Activated CD8-positive, alpha-beta memory T cell treated with anti-CD3 and anti-CD28 coated beads for 48 hours (primary cell): ENCODE measurements at places on chromosomes 4 and X.

GRCh38 chrX:127390316-127390715 is 570.8 kb downstream of the PRR32 start:
- DNase-seq = no peak

- DNase-seq = no peak
Measured at GRCh38 chr4:45554423-45554822, 569.4 kb downstream of the GABRG1 start.

- DNase-seq = no peak
Measured at GRCh38 chrX:3468031-3468430, 121.6 kb upstream of the MXRA5 start.

- no peak for DNase-seq
Measured at GRCh38 chr4:7240306-7240705, 48.0 kb downstream of the SORCS2 start.

DNA sequence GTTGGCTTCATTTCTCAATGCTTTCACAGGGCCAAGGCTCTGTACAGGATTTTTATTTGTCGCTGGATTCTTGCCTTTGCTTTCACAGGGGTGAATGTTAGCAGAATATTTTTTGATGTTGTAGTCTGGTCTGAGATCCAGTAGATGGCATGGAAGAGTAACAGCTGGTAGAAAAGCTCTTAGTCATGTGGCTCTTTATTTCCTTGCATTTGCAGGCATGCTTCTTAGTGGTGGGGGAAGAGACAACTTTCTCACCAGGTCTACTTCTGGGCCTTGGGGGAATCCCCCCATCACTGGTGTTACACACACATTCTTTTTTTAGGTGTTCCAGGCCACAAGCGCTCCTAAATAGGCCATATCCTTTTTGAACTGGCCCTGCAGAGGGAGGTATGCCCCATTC is 58.2 kb upstream of the DKK2 start:
- no peak for DNase-seq

GRCh38 chr4:78776729-78777575 is 802 bp downstream of the BMP2K start:
- DNase-seq = peak; percentile 18

- DNase-seq = no peak
Measured at GRCh38 chr4:136476753-136477152, 1055.5 kb downstream of the PCDH18 start.

GRCh38 chr4:118807659-118808058 is 28.3 kb downstream of the SEC24D start:
- DNase-seq = no peak

GRCh38 chr4:95045429-95045828 is 287.7 kb downstream of the BMPR1B start:
- no peak for DNase-seq

- no peak for DNase-seq
Measured at GRCh38 chr4:170247596-170247995, 157.8 kb upstream of the AADAT start.

DNA sequence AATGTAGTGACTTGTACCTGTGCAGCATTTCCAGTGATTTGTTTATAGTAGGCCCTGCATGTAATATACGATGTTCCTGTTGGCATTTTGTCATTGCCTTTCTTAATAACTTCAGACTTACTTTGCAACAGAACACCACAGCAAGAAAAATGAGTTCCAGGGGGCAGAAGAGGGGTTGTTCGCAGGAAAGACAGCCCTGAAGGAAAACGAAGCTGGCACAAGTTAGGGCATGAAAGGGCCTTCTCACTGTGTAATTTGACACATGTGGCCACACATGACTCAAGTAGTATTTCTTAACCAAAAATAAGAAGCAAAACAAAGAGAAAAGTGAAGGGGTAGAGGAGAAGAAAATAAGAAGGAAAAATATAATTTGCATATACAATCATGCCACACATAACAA is 265.8 kb upstream of the SMIM31 start:
- no peak for DNase-seq

DNA sequence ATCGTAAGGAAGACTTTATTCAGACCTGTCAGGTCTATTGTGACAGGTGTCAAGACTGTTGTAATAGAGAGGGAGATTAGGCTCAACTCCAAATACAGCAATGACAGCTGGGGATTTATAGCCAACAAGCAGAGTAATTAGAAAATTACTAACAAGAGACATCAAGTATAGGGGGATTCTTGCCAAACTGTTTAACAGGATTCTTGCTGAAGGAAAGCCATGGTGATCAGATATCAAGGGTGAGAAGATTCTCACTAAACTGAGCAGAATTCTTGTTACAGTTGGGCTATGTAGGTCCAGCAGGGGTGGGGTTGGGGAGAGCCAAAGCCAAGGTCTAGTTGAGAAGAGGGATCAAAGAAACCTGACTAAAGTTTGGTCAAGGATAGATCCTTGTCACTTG is 461.0 kb upstream of the GALNT7 start:
- no peak for DNase-seq

DNA sequence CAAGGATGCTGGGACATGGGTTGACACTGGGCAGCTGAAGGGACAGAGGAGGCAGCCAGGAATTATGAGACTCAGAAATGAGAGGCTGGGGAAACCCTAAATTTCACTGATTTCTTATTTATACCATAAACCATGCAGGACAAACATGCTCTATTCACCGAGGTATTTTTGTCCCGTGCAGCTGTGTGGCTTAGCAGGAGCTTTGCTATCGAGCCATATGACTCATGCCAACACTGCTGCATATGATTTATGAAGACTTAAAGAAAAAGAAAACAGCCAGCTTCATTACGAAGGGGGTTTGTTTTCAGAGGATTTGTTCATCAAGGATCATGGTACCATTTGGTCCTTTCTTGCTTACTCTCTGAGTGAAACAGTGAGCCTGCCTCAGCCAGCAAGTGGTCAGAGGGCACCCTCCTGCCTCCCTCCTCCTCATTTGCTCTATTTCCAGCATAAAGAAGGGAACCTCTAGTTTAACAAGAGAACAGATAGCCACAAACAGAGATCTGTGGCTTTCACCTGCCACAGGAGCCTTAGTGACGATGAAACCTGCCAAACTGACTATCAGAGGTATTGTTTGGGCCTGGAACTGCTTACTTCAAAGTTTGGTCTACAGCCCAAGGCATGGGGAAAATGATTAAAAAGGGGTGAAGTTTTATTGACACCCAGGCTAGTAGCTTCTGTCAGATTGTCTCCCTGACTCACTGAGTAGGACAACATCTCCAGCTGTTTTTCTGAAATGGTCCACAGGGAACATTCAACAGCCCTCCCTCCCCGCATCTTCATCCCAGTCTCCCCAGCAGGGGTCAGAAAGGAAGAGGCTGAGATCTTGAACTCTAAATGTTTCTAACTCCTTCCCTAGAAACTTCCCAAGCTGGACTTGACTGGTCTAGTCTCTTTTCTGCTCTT is 80.1 kb upstream of the MAML3 start:
- no peak for DNase-seq

GRCh38 chr4:40730091-40730679 is 19.6 kb upstream of the NSUN7 start:
- DNase-seq = no peak

- no peak for DNase-seq
Measured at GRCh38 chr4:172096786-172097185, 283.6 kb downstream of the GALNTL6 start.

GRCh38 chrX:46737041-46737440 is 21.9 kb downstream of the SLC9A7 start:
- DNase-seq = no peak

DNA sequence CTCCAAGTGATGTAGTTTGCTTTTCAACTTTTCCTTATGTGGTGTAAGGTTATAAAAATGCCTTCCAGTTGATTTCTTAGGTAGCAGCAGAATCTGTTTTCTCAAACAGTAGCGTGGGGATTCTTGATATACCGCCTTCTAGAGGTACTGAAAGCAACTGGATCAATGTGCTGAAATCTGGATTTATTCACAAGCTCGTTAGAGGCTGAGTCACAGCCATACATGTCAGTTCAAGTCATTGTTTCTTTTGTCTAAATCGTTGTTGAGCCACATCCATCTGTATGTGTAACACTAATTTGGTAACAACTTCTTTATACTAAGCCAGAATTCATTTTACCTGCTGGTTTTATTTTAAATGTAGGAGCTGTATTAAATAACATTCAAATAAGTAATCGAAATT is 200.0 kb upstream of the MAD2L1 start:
- no peak for DNase-seq

DNA sequence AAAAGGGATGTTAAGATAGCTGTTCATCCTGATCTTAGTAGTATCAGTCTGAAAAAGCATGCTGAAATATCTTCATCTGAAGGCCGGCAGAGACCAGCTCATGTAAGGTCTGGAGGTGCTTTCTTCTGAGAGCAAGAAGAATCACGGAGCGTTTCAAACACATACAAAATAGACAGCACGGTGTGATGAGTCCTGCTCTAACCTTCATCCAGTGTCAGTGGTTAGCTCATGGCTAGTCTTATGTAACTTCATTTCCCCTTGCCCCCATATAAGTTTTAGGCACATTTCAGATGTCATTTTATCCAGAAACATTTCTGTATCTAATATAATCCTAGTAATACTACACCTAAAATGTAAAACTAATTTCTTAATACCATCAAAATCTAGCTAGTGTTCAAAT is 27.8 kb downstream of the ADD1 start:
- DNase-seq = no peak

DNA sequence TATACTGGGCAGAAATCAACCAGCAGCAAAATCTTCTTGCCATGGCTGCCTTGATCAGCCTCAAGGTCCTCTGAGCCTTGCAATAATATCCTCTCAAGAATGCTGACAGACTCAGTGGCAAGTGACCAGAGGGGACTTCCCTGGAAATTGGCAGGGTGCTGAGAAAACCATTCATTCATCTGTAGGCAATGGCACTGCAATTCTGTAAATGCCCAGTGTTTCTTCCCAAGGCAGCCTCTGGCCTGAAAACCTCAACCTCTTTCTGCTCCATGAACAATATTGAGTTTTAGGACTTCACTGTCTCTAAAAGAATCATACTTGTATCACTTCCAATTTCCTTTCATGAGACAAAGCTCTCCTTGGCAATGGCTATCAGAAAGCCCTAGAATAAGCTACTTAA is 754.3 kb upstream of the TENM3 start:
- no peak for DNase-seq

DNA sequence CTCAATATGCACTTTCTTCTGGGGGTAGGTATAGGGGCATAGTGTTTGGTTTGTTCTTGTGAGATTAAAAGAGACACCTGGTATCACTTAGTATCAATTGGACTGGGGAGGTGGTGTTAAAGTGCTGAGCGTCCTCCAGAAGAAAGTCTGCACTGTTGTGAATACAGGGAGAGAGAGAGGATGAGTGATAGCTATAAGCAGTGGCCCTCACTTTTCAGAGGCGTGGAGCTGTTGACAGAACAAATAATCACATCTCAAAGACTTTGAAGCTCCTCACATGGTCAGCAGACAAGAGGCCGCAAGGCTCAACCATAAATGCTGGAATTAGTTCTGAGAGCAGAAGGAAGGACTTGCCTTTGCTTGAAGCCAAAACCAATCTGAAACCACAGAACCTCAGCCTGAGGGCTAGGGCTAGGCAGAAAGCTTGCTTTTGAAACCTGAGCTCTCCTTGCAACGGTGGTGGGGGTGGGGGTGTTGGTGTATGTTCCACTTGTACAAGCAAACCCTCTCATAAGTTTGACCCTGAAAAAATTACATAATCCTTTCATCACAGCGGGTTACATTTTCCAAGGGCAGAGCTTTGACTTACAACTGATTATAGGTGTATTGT is 123.2 kb upstream of the SCML1 start:
- DNase-seq = no peak

- no peak for DNase-seq
Measured at GRCh38 chr4:53267026-53267425, 98.8 kb downstream of the SCFD2 start.

DNA sequence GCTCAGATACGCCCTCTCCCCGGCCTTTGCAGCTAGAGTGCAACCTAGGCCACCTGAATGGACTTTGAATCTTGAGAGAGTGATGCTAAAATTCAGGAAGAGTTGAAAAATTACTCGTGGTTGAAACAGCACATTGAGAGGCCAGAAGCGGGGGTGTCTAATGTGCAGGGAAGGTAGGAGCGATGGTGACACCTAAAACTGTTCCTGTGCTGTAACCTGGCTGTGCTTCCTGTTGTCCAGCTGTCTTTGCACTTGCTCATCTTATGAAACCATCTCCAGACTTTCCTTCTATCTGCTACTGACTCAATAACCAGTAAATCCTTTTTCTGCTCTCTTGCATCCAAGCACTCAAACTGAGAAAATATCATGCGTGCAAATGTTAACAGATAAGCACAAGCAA is 106.4 kb upstream of the RPS6KA3 start:
- DNase-seq = no peak

DNA sequence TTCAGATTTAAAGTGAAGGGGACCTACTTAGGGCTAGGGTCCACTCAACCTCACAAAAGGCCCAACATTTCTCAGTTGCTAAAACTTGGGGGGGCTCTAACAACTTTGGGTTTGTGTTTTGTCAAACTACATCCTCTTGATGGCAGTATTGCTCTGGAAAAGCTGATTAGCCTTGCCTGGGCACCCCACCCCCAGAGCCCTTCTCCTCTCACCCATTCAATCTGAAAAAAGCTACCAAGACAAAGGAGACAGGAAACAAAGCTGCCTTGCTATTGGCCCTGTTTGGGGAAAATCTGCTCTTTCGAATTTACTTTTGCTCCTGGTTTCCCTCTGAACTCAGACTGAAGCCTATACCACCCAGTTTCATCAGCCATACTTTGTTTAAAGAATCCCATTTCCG is 195.2 kb upstream of the STK26 start:
- no peak for DNase-seq

DNA sequence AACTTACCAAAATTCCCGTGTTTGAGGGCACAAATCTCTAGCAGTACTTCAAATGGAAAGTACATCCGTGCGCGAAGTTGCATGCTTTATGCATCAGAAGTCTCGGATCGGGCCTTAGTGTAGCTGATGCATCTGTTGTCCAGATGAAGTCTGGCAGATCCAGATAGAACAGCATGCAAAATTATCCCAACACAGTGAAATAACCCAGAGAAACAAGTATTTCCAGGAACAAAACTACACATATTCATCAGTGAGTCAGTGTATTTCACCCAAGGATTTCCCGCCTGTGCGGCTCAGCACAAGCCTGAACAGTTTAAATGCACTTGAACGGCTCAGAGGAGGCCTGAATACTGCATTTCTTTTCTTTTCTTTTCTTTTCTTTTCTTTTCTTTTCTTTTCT is 27.4 kb upstream of the CLDN24 start:
- DNase-seq = no peak

GRCh38 chr4:1049591-1049905 is 38.1 kb downstream of the FGFRL1 start:
- DNase-seq = no peak

DNA sequence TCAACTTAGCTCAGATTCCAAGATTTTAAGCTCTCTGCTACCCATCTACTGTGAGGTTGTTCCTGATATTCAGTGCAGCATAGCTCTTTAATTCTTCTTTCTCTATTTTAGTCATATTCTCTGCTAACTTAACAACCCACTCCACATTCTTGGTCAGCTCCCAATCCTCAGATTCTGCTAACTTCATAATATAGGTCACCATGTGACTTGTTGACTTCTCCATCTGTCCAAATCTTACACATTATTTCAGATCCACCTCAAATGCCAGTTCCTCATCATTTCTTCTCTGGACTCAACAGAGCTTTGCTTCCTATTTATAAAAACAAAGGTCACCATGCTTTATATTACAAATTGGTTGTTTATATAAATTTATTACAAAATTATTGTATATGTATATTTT is 29.3 kb upstream of the RXFP1 start:
- no peak for DNase-seq
